CD4-positive, alpha-beta T cell treated with Interleukin-2 at 100 ng/mL for 4 hours (primary cell): ENCODE measurements at places on chromosomes 2 and 18.
A peak's percentile ranks its signal among the peaks of the same experiment; 100 is the strongest.

DNA sequence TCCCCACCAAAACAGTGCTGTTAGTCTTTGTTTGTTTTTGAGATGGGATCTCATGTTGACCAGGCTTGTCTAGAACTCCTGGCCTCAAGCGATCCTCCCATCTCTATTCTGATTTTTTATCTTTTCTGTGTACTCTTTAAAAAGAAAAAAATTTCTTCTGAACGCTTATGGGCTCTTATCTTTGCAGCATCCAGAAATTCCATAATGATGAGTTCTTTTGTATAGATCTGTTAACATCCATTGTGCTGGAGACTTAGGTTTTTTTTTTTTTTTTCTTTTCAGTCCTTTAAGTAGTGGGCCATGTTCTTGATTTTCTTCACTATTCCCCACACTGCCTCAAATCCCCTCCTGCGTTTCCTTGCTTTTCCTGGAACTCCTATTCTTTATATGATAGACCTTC is 31.0 kb downstream of the RBBP8 start:
- DNase-seq: no peak

- DNase-seq: no peak
Measured at GRCh38 chr18:11215216-11215615, 65.8 kb upstream of the PIEZO2 start.

DNA sequence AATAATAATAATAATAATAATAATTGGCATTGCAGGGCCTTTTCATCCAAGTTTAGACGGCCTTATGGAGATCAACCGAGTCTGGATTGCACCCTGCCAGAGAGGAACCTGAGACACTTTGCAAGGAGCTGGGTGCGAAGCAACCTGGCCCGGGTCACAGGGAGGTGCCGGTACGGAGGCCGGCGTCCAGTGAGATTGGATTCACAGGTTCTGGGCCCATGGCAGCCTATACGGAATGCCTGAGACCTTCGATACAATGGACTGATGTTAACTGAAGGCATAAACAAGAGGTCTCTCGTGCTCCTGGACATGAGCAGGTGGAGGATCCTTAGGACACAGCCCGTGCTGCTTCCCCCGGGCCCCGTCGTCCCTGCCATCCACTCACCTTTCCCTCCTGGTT is 416.5 kb upstream of the SALL3 start:
- no peak for DNase-seq

GRCh38 chr2:120176526-120176925 is 46.7 kb downstream of the TMEM185B start:
- no peak for DNase-seq

DNA sequence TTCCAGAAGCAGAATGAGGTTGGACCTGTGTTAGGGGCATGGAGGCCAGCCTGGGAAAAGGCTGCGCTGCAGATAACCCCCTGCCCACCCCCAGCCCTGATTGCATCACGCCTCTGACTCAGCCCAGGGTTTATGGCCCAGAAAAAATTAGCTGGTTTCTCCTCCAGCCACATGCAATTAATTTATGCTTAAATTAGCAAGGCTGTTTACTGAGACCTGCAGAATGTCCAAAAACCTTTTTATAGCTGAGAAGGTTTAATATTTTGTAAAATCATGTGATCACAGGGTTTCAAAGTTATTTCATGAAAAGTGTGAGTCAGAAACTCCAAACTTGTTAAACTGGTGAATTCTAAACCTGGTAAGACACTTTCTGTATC is 123.1 kb upstream of the HDAC4 start:
- no peak for DNase-seq

- DNase-seq: peak; percentile 38
Measured at GRCh38 chr18:63342206-63342605, 22.6 kb upstream of the BCL2 start.

GRCh38 chr2:101745711-101746694 is 48.5 kb downstream of the MAP4K4 start:
- DNase-seq: no peak

- no peak for DNase-seq
Measured at GRCh38 chr18:35190948-35191697, 49.7 kb upstream of the ZNF397 start.

DNA sequence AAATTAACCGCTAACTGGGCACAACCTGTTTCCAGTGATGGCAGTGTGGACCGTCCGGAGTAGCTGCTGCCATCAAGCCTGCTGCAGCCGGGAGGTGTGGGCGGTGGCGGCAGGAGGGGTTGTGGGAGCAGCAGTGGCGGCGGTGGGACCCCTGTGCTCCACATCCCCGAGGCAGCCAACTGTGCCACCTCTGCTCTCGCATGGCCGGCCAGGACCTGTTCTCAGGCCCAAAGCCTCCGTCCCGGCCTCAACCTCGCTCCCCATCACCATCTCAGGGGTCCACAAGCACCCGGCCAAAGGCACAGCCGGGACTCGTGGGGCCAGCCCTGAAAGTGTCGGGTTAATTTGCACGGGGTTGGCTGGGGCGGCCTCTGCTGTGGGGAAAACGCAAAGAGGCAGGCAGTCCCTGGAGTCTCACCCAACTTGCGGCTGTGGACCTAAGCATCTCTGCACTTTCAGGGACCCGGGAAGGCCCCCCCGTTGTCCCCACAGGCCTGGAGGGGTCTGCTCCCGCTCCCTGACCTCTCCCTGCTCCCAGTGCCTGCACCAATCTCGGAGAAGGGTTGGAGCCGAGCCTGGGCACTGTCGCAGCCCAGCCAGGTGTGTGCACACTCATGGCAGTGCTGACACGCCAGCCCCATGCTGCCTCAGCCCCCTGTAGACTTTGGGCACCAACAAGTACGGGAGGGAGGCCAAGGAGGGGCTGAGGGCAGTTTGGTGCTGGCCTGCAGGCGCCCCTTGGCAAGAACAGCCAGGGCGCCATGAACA is 44.4 kb upstream of the PEX13 start:
- no peak for DNase-seq

DNA sequence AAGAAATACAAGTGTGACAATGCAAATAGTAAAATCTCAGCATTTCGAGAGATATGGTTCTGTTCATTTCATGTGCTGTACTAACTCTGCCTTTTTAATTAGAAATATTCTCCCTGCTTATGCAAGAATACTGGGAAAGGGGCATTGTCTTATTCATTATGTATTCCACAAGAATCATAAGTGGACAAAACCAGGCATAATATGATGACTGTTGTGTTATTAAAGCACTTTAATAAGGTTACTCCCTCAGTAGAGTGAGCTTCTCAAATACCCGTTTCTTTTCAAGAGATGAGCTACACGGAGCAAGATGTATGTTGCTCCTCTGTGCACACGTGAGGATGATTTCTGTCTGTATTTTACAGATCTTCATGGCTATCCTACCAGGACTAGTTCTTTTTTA is 638.7 kb upstream of the FANCL start:
- no peak for DNase-seq

DNA sequence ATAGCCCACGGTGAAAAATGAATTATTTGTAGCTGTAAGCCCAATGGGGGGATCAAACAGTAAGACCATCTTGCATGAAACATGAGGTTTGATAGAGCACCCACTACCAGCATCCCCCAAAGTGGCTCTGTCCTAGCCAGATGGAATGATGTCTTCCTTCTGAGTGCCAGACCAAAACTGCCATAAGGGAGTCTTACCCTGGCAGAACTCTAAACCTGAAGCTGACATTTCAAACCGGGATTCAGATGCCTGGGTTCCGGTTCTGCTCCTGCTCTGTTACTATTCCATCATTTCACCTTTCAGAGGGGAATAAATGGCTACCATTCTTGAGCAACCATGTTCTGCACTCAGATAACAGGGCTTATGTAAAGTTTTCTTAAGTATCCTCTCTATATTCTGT is 67.4 kb downstream of the MYO3B start:
- no peak for DNase-seq

DNA sequence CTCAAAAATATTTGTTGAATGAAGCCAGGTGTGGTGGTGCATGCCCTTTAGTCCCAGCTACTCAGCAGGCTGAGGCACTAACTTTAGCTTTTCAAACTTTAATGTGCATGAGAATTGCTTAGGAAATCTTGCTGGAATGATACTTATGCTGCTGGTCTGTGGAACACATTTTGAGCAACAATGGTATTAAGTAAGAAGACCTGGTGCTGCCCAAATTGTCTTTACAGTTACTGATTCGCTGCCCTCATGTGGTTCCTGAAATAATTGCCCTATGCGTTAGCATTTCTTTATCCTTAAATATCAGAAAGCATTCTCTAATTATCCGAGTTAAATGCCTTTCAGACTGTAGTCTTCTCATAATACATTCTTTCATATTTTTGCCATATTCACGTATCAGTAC is 76.0 kb upstream of the SESTD1 start:
- DNase-seq: peak; percentile 4

DNA sequence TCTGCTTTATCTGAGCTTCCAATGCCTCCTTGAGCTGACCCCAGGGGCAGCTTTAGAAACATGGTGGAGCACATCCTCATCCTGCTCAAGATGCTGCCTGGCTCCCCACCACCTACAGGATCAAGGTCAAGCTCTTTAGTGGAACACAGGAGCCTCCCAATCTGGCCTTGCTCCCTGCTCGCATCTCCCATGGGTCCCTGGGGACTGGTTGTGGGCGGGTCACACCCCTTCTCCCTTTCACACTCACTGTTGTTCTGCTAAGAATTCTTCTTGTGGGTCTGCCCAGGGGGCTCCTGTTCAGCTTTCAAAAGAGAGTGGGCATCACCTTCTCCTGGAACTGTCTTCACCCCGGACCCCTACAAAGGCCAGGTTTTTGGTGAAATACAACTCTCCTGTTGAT is 8.4 kb upstream of the NT5DC4 start:
- DNase-seq: no peak

DNA sequence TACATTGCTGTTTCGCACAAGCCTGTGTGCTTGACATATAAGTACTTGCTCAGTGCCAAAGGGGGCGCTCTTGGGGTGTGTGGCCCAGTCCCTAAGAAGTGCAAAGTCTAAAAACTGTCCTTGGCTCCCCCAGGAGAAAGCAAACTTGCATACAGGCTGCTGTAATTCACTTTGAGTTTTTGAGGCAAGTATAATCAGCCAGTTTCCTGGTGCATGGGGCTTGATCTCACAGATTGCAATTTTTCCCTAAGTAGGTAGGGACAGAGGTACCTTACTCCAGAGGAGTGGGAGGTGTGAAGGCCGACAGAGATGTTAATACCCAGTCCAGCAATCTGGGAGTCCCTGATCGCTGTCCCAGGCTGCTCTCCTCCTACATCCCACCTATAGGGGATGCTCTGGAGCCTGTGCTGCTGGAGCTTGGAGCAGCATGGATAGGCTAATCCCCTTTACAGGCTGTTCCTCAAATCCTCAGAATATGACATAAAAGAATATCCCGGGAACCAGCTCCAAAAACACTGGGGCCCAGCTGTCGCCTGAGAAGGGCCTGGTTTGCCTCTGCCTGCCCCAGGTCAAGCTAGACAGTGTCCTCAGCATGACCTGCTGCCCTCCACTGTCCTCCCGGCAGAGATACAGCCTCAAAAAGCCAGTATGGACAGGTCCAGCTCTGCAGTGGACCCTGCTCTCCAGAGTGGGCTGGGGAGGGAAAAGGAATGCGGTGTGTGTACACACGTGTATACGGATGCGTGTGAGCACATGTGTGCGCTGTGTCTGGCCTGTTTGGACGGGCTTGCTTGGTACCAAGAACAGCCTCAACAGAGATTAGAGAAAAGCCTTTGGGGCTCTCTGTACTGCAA is 136.5 kb upstream of the HAAO start:
- DNase-seq: no peak

- DNase-seq: no peak
Measured at GRCh38 chr2:68216454-68217310, 35.6 kb downstream of the PPP3R1 start.
